ENCODE measurements at places on chromosomes 4 and X.

GRCh38 chr4:10773010-10773409 is 88.4 kb upstream of the CLNK start:
- no peak for DNase-seq

DNA sequence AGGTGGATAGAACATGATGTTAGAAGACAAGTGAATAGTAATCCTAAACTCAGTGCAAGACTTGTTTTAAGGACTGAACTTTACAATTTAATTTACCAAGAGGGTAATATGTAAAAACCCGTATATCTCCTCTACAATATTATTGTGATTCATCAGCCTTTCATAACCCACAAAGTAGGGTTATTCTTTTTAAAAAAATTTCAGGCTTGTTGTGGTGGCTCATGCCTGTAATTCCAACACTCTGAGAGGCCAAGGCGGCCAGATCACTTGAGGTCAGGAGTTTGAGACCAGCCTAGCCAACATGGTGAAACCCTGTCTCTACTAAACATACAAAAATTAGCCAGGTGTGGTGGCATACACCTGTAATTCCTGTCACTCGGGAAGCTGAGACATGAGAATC is 7.2 kb downstream of the IBSP start:
- DNase-seq: no peak

GRCh38 chr4:37725718-37726117 is 39.5 kb upstream of the RELL1 start:
- no peak for DNase-seq

GRCh38 chr4:2378401-2378800 is 40.0 kb downstream of the ZFYVE28 start:
- no peak for DNase-seq

GRCh38 chr4:181507938-181508337 is 735.3 kb upstream of the TENM3 start:
- no peak for DNase-seq

DNA sequence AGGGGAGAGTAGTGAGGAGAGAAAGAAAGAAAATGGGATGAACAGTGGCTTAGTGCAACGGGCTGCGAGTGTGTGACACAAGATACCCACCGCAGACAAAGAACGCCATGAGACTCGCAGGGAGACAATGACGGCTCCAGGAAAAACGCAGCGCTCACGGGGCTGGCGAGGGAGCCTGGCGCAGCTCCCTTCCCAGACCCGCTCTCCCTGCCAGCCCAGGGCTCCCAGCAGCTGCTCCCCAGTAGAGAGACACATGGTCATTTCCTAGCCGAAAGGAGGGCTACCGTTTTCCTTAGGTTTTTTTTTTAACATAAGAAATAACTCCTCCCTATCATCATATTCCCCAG is 149.5 kb downstream of the MAML3 start:
- DNase-seq: no peak

DNA sequence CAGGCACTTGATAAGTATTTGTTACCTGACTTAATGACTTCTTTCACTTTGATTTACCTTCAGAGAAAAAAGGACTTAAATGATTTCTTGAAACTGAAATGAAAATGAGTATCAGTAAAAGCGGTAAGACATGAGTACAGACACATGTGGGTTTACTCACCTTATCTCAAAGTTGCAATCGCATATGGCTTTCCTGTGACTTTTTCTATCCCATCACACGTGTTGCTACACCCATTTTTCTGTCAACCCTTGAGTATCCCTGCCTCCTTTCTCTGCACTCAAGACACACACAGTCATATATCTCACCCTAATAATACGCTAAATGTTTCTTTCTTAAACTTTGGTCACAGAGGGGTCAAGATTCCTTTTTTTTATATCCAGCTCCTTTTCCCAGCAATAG is 11.0 kb upstream of the ARHGEF38 start:
- no peak for DNase-seq

DNA sequence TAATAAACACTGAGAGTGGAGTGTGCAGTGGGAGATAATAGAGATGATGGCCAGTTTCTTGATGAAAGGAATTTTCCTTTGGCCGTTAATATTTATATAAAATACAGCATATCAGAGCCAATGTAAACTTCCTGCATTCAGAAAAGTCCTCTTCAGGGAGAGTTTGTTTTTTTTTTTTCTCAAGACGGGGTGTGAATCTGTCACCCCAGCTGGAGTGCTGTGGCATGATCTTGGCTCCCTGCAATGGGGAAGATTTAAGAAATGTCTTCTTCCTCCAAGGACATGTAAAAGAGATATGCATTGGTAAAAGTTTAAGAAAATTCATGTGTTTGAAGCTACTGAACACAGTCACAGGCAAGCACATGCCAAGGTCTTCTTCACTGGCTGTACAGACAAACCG is 25.4 kb upstream of the TBC1D9 start:
- no peak for DNase-seq

- no peak for DNase-seq
Observed at GRCh38 chrX:110427076-110427475, 68.4 kb downstream of the RTL9 start.

DNA sequence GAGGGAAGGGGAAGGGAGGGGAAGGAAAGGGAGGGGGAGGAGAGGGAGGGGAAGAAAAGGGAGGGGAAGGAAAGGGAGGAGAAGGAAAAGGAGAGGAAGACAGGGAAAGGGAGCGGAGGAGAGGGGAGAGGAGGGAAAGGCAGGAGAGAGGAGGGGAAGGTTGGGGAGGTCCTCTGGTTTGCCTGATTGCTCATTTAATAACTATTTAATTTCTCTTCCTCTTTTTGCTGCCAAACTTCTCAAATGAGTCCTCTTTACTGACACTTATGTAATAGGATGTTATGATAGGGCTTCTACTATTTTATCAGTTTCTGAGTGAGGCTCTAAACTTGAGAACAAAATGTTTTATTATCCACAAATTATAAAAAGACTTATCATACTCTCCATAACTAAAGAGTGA is 35.4 kb upstream of the PPA2 start:
- DNase-seq: no peak

DNA sequence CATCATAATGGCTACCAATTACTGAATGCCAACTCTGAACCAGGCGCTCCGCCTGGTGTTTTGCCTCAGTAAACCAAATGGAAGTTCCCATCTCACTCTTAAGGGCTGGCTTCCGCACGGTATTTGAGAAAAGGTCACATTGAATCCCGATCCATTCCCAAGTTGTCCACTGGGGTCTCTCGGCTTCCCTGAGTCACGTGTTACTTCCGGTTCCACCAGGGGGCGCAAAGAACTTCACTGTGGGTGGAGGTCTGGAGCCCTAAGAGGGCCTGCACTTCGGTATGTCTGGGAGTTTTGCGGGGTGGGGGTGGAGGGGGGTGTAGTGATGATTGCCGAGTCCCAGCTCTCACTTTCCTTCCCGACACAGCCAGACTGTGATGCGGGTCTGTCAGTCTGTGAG is 13.4 kb upstream of the NHS start:
- DNase-seq: no peak

GRCh38 chr4:144509088-144510015 is 136.6 kb upstream of the HHIP start:
- no peak for DNase-seq

DNA sequence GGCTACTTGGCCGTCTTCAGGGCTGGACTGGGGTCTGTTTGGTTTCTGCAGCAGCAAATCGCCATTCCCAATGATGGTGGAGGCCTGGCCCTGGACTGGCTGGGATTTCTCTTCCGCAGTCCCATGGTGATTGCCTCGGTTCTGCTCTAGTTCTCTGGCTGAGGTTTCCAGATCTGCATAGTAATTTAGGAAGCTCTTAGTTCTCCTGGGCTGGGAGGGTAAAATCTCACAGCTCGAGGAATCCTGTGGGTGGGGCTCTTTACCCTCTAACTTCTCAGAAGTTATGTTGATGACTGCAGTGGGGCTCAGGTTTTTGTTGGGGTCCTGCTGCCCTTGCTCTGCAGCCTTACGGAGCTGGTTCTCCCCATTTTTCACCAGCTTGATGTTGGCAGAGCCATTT is 200.6 kb downstream of the APBB2 start:
- DNase-seq: no peak

- no peak for DNase-seq
Observed at GRCh38 chr4:3730422-3731190, 35.6 kb upstream of the ADRA2C start.

DNA sequence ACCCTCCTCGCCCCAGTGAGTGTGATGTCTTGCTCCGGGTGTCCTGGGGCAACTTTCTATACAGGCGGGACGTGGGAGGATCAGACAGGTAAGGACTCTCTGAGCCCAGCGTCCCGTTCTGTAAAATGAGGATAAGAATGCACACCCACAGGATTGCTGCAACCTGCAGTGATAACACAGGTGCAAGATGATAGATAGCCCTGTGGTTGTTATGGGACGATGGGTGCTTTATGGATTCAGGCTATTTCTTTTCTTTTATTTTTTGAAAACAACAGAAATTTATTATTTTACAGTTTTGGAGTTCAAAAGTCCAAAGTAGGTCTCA is 28.6 kb downstream of the BEX3 start:
- no peak for DNase-seq

GRCh38 chr4:184805462-184806228 is 20.1 kb downstream of the ACSL1 start:
- peak; percentile 46 for DNase-seq

DNA sequence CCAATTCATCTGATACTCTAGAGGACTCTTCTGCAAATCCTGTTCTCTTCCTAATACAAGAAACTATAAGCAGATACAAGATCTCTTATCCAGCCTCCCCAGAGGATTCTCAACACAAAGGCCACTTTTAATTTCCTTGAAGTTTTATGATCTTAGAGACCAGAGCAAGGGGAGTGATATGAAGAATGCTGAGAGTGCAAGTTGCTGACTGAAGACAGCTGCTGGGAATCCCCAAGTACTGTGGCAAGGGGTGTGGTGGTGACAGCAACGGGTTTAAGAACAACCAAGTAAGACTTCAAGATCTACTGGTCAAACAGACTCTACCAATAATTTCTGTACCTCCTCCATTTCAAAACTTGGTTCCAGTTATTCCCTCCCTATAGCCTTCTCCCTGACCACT is 7.0 kb downstream of the AMMECR1 start:
- peak; percentile 39 for DNase-seq

- DNase-seq: peak; percentile 69
Observed at GRCh38 chr4:74534121-74534520, 89.2 kb downstream of the AREG start.

DNA sequence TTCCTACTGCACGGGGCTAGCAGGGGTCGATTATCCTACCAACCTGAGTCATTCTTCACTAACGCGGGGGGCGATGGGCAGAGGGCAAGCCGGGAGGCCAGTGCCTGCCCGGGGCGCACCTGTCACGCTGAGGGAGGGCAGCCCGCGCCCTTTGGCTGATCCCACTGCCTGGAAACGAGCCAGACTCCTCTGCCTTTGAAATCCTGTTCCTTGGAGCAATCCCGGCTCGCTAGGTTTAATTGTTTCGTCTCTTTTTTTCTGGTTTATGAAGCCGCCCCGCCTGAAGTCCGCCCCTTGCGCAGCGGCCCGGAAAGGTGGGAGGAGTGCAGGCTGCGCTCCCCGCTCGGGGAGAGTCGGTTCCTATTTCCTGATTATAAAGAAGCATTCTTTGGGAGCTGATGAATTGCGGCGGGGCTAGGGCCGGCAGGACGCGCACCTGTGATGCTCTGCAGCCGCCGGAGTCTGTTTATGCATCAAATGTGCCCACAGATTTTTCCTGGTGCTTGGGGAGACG is 484.2 kb downstream of the BCOR start:
- DNase-seq: peak; percentile 79

- no peak for DNase-seq
Observed at GRCh38 chrX:23578079-23578478, 89.2 kb upstream of the PRDX4 start.

DNA sequence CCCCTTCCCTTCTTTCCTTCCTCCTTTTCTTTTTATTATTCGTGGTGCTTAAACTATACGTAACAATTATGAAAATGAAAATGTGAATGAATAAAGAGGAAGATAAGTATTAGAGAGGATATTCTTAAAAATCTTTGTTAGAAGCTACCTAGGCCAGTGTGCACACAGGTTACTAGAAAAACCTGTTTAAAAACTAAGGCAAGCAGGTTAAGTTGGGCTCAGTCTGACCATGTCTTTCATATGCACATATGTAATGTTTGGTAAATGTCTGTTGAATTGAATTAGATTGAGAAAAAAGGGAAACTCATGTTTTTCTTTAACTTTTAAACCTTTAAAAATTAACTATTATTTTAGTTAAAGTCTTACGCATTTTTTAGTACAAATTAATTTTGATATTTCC is 7.8 kb downstream of the SHROOM3 start:
- no peak for DNase-seq

DNA sequence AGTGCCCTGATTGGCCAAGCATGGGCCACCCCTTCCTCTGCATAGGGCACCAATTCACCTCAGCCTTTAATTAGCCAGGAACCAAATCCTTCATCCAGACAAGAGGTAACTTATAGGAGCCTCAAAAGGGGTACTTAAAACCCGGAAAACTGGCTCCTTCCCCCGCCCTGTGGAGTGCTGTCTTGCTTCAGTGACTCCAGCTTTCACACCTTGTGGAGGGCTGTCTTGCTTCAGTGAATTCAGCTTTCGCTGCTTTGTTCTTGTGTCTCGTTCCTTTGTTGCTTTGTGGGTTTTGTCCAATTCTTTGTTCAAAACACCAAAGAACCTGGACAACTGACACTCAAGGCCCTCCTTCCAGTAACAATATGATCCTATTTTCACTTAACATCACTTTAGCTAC is 82.2 kb upstream of the FRG1 start:
- DNase-seq: no peak

DNA sequence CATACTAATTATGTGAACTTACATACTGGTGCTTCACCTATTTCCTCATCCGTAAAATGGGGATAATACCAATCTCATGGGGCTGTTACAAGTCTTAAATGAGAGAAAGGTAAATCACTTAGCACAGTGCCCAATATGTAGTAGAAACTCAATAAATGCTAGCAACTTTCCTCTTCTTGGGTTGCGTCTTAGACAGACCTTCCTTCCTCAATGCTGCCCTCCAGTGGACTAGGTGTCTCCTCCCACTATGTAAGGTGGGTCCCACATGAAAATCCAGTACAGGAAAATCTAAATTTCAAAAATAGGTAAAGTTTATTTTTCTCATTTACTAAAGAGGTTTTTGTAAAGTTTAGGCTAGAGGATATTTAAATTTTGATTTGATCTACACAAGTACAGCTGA is 20.6 kb downstream of the ZDHHC9 start:
- DNase-seq: peak; percentile 37

DNA sequence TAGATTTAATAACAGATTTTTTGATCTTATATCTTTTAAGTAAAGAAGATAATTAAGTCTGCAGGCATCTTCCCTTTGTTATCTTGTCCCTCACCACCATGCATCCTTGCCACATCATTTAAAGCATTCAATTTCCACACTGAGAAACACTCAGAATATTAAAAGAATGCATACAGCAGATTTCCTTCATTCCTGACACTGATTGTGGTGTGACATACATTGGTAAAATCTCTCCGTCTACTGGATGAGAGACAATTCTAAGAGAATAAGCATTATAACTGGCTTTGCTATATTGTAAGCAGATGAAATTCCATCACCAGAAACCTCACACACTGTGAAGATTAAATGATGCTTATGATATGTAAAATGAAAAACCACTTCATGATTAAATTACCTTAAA is 97.4 kb upstream of the TRPC5OS start:
- no peak for DNase-seq

DNA sequence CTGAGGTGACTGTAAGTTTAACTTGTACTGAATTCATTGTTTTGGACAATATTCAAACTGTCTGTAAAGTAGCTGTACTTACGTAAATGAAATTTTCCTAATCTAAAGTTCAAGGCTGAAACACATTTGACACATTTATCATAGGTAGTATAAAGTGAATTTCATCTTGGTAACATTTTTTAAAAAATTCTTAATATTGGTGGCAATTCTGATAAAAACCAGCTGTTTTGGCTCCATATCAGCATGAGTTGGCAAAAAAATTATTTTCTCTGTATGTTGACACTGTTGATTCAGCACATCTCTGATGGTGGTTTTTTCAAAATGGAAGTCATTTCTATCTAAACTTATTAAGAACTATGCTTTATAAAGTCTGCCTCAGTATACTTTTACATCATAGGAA is 30.9 kb downstream of the CXorf58 start:
- no peak for DNase-seq

All from large intestine (tissue), 12 donors.